ENCODE measurements at places on chromosomes 12 and 14. TPM values are rescaled to one million over a fixed set of nuclear protein-coding genes. Genes with fewer than 3 reads are reported as not detected.

Gene PTPN11
- polyA plus RNA-seq, result 74.8 TPM

Gene SVOP
- 0.04 TPM for polyA plus RNA-seq

Gene HDAC7
- polyA plus RNA-seq, result 90.2 TPM

- DNase-seq, result no peak
Measured at GRCh38 chr12:27787559-27787958, 7.5 kb upstream of the MANSC4 start.

GRCh38 chr14:22780105-22780679 is 13.7 kb downstream of the OXA1L start:
- no peak for DNase-seq

- no peak for DNase-seq
Measured at GRCh38 chr12:1216560-1216959, 225.5 kb downstream of the ERC1 start.

GRCh38 chr14:102863381-102863780 is 59.1 kb upstream of the AMN start:
- DNase-seq, result no peak

DNA sequence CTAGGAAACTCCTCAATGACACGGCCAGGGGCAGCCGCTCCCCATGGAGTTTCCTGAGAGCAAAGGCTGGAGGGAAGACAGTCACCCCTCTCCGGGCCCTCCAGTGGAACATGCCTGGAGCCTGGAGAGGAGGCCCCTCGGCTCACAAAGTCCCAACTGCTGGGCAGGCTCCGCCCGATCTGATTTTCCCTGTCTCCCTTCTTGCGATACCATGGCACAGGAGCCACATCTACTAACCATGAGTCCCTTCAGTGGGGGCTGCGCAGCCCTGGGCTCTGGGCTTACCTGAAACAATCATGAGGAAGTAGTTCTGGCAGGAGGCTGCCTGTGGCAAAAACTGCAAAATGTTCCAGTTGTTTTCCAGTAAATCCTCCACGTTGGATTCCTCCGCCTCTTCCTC is 15.3 kb downstream of the P2RX2 start:
- no peak for DNase-seq

GRCh38 chr12:23628806-23629205 is 320.7 kb downstream of the SOX5 start:
- DNase-seq, result no peak

DNA sequence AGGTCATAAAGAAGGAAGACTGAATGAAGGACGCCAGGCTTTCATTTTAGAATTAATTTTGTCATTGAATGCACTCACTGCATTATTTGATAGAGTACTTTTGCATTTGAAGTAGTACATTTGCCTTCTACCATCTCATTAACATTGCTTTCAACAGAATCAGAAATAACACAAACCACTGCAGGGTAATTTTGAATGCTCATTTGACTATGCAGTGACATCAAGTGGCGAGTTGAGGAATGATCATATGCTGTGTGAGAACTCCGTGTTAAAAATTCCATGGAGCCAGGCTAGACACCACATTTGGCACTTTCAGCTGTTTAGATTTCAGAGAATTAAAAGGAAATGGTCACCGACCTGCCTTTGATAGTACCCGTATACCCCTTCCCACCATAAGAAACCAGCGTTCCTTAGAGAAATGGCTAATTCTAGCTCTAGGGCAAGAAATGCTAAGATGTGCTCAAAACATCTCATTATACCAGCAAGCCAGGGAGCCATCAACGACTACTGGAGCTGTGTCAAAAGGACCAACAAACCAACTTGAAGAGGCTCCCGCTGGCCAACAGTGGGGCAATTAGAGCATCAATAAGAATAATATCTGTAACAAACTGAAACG is 16.5 kb downstream of the HEBP1 start:
- peak; percentile 41 for DNase-seq

DNA sequence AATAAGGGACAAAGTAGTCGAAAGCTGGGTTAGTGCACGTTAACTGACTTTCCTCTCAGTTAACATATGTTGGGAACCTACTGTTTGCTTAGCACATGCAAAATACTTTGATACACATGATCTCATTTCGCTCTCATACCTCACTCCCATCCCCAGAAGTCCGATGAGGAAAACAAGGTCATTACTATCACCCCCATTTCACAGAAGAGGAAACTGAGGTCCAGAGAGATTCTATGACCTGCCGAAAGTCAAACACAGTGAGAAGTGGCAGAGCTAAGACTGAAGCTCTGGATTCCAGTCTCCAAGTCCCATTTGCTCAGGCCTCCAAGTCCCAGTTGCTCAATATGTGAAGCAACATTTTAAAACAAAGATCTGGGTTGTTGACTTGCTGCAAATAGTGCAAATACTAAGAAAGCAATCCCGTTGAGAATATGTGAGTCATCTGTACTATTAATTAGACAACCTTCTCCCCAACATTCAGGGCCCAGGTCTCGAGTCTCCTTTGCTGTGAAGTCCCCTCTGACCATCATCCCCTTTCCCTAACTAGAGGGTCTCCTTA is 170.6 kb upstream of the PWP1 start:
- no peak for DNase-seq

All from renal pelvis (tissue), 12 donors.